ENCODE measurements at places on chromosomes 2 and 18.

DNA sequence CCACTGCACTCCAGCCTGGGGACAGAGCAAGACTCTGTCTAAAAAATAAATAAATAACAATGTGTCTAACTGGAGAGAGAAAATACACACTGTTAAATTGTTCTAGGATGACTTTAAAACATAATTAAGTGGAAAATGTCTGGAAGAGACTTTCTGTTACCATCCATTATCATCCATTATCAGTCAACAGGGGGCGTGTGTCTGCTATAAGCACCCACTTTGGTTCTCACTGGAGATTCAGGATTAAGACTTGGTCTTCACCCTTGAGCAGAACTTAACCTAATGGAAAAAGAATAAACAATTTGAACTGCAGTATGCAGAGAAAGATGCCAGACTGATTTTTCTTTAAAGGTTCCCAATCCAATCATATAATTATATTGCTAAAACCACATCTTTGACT lies 999.8 kb upstream of the GYPC start:
- no peak for DNase-seq

GRCh38 chr18:8504880-8505435 lies 104.3 kb upstream of the RAB12 start:
- DNase-seq = no peak

DNA sequence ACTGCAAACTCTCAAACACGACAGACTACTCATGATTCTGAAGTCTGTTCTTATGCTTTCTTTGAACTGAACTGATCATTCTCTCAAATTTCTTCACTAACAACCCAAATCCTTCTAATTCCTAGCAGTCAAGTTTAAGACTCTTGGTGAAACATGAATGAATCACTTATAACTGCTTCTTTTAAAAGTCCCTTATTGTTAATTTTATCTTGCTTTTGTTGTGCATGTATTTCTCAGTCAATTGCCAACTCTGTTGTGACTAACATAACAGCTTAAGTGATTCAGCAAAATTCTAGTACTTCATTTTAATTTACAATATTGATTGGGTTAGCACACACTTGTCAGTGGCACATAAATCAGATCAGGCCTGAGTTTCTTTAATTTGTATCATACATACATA lies 357.0 kb upstream of the FSIP2 start:
- DNase-seq = no peak

DNA sequence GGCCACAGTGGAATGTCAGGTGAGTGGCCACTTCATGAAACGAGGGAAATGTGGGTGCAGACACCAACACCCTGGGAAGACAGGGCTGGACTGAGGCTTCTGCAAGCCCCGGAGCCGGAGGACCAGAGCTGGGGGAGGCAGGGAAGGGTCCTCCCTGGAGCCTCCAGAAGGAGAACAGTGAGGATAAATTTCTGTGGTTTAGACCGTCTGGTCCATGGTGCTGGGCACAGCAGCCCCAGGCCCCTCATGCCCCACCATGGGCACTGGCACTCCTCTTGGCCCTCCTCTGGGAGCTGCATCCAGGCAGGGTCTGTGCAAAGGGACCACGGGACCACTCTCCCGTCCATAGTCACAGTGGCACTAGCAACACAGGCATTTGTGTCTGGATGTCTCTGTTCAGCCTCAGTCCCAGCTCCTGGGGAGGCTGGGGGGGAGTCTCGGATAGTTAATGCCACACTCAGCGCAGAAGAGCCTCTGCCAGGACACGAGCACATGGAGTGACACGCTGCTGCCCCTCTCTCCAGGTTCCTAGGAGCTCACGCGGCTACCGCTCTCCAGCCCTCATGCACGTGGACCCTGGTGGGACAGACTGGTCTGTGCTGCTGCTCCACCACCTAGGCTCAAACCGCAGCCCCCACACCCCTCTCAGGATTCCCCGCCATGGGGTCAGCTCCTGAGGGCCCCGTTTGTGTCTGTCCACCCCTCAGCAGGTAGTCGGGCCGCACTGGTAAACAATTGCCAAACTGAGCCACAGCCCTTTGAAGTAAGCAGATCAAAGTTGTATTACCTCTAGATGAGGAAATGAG lies 305.9 kb upstream of the SALL3 start:
- no peak for DNase-seq

GRCh38 chr2:84631047-84631446 lies 114.7 kb downstream of the DNAH6 start:
- peak; percentile 2 for DNase-seq

GRCh38 chr18:8765783-8766463 lies 60.6 kb downstream of the MTCL1 start:
- no peak for DNase-seq

GRCh38 chr2:66283787-66284186 lies 151.1 kb upstream of the MEIS1 start:
- DNase-seq = no peak

DNA sequence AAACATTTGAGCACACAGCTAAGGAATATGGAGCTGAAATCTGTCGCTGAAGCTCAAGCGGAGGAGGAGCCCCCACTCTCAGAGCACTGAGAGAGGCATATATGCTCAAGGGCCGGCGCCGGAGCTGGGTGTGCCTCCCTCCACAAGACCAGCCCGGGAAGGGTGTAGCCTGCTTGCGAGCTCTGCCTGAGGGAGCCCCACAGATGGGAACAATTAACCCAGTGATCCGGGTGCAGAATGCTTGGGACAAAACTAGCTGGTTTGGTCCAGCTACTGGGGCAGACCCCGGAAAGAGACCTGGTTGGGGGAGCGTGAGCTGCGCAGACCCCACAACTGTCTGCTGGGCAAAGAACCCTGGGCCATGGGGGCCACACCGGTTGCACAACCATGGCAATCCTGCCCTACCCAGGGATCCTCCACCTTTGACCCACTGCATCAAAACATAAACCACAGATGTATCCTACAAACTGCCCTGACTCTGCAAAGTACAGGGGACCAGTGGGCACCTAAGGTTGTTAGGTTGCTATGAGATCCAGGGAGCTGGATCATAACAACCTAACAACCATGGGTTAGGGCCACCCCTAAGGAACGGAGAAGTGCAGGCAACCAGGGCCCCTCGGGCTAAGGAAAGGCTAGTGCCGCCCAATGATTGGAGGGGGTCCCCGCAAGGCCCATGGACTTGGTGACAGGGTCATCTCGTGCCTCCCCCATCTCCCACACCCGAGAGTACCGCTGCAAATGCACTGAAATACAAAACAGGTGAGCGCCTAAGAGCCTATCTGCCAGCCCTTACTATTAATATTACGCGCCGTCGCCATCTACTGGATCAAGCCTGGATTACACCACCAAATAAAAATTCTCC lies 53.4 kb upstream of the SCN1A start:
- DNase-seq = no peak

- DNase-seq = no peak
These were observed 15.7 kb upstream of the PLA2R1 start for GRCh38 chr2:160077912-160078810.

GRCh38 chr2:104433657-104434056 lies 420.3 kb upstream of the POU3F3 start:
- no peak for DNase-seq

GRCh38 chr2:206800506-206801417 lies 35.4 kb downstream of the FASTKD2 start:
- DNase-seq = no peak

- DNase-seq = no peak
These were observed 138.7 kb upstream of the L3MBTL4 start for GRCh38 chr18:6553234-6553900.

DNA sequence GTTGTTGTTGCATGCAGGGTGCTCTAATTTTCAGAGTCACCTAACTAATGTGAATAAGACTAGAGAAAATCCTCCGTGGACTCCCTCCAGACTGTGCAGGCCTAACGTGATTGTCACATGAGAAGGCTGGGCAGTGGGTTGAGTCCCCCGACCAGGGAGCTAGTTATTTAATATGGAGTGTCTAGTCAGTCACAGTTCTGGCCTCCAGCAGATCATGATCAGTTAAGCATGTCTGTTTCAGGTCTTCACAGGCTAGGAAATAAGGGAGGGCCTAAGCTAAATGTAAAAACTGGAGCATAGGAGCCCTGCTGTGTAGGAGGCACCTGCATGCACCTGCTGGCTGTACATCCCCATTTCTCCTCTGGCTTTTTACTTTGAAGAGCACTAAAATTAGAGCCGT lies 86.8 kb downstream of the PRPF40A start:
- DNase-seq = no peak

DNA sequence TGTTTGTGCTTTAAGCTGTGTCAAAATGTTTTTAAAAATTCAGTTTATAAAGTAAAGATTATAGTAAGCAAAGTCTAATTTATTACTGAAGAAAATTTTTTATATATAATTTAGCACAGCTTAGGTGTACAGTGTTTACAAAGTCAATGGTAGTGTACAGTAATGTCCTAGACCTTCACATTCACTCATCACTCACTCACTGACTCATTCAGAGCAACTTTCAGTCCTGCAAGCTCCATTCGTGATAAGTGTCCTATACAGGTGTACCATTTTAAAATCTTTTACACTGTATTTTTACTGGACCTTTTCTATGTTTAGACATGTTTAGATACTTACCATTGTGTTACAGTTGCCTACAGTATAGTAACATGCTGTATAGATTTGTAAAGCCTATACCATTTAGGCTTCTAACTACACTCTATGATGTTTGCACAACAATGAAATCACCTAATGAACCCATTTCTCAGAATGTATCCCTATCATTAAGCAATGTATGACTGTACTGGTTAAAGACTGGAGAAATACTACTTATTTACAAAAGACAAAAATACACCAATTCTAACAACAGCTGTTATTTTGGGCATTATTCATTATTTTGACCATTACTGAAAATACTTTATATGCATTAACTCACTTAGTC lies 95.1 kb downstream of the STRN start:
- DNase-seq = no peak

- DNase-seq = no peak
These were observed 16.3 kb downstream of the ZNF521 start for GRCh38 chr18:25335676-25336075.

GRCh38 chr2:217074576-217075255 lies 214.9 kb upstream of the TNP1 start:
- DNase-seq = no peak

GRCh38 chr18:23701017-23701416 lies 11.8 kb downstream of the LAMA3 start:
- DNase-seq = no peak

- DNase-seq = no peak
These were observed 238.2 kb downstream of the LDLRAD4 start for GRCh38 chr18:13456736-13457271.
